ENCODE measurements at places on chromosomes 12 and 14.

- DNase-seq, result no peak
Observed at GRCh38 chr12:40988355-40988754, 199.8 kb upstream of the PDZRN4 start.

DNA sequence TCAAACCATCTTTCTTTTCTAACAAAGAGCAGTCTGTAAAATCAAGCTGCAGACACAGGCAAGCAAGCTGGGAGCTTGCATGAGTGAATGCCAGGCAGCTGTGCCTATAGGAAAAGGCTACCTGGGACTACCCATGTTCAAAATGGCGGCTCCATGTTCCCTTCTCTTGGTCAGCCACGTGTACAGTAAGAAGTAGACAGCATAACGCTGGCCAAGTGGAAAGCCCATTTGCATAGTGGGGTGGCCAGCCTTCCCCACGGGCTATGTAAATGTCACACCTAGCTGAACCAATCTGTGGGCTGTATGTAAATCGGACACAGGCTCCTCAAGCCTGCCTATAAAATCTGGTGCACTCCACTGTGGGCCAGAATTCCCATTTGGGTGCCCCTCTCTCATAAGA, 117.1 kb downstream of the SYT10 start:
- DNase-seq, result no peak

GRCh38 chr14:29077916-29078315, 311.3 kb downstream of the FOXG1 start:
- no peak for DNase-seq

- DNase-seq, result no peak
Observed at GRCh38 chr12:42606471-42606870, 16.9 kb upstream of the PRICKLE1 start.

DNA sequence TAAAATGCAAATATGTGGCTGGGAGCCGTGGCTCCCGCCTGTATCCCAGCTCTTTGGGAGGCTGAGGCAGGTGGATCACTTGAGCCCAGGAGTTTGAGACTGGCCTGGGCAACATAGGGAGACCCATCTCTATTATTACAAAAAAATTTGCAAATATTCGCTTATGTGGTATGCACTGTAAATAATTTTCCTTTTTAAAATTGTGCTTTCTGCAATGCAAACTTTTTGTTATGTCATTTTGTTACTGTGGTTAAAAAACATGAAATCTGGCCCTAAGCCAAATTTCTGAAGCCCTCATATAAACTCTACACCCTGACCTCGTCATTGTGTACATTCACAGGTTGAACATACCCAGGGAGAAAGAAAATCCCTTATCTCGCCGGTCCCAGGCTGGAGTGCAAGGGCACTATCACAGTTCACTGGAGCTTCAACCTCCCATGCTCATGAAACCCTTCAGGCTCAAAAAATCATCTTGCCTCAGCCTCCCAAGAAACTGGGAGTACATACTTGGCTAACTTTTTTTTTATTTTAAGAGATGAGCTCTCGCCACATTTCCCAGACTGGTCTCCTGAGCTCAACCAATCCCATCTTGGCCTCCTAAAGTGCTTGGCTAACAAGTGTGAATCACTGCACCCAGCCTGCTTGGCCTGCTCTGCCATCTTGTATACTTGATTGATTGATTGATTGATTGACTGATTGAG, 24.7 kb downstream of the TRAPPC6B start:
- no peak for DNase-seq

DNA sequence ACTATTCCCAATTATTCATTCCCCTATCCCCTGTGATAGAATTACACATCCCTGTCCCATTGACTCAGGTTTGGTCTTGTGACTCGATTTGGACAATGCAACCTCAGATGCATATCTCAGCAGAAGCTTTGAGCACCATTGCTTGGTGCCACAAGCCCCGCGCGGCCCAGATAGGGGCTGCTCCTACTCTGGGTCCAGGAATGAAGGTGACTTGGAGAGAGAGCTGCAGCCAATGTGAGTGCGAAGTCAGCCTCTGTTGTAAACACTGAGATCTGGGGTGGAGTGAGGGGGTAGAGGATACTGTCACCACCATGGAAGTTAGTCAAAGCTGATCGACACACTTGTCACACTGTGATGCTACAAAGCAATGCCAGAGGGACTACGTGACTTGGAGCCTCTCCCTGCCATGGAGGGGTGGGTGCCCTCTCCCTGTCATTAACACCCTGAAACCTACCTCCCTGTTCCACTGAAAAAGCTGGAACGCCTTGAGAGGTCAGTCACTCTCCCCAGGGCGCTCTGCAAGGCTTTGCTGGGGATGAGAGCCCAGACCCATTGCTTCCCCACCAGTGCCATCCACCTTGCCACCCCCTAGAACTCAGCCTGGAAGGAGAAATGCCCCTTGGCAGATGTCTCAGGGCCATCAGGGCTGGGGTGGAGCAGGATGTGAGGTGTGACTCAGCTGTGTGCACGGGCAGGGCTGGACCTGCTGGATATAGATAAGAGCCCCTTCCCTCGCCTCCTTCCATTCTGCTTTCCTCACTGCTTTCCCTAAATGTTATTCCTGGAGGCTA, 6.6 kb upstream of the PLEK2 start:
- DNase-seq, result no peak

- DNase-seq, result no peak
Observed at GRCh38 chr12:109115758-109116610, at the start of gene ACACB. Gene ACACB, plus strand, starts transcription at chr12:109116587. Its CDS starts 22,819 bp downstream, at chr12:109139406.

DNA sequence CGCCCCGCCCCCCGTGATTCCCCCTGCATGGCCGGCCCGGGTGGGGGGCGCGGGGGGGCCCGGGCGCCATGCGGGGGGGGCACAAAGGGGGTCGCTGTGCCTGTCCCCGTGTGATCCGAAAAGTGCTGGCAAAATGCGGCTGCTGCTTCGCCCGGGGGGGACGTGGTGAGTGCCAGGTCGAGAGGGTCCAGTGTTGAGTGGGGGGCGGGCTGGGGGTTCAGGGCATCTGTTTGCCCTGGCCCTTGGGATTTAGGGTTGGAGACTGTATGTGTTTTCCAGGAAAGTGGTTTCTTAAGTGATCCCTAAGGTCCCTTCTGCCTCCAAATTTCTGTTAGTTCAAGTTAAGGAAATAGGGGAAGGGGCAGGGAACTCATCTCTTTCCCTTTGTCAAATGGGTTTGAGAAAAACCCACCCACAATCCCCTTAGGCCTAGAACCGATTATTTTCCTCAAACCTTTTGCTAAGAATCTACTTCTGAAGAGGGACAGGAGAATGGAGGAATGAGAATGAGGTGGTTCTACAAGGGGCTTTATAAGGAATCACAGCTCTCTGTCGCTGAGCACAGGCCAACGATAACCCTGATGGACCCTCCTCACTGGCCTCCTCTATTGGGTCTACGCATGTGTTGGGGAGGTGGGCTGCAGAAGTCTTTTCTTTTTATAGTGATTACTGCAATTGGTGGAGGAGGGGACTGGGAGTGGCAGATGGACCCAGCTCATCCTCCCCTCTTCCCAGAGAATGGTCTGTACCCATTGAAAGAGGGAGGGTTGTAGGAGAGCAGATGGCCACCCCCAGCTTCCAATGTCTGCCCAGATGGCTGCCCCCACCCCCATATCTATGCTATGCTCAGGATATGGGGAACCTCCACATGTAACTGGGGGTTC, 834 bp downstream of the ARHGEF25 start:
- no peak for DNase-seq

GRCh38 chr12:53539526-53539925, 32.2 kb upstream of the NPFF start:
- DNase-seq, result no peak

DNA sequence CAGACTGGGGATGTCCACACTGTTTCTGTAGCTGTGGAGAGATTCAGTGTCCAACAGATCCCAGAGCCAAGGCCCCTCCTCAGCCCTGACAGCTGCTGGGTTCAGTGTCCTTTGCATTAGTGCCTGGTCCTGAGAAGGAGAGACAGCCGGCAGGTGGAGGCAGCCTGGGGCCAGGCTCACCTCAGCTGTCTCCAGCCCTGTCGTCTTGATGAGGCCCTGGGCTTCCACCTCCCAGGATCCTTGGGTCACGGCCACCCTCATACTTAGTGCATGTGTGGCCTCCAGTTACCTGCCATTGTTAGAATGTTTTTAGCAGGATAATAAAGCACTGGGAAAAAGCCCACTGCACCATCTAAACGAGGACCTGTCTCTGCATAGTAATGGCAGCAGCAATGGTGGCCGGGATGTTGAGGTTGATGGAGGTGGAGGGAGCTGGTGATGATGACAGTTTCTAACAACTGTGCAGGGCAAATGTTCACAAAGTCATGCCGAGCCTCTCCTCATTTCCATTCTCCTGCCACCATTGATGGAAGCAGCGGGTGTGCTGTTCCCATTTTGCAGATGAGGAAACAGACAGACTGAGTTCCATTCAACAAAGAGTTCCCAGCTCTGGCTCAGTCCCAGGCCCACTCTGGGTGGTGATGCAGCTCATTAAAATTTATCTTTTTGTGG, 17.7 kb downstream of the ASB2 start:
- DNase-seq, result no peak

DNA sequence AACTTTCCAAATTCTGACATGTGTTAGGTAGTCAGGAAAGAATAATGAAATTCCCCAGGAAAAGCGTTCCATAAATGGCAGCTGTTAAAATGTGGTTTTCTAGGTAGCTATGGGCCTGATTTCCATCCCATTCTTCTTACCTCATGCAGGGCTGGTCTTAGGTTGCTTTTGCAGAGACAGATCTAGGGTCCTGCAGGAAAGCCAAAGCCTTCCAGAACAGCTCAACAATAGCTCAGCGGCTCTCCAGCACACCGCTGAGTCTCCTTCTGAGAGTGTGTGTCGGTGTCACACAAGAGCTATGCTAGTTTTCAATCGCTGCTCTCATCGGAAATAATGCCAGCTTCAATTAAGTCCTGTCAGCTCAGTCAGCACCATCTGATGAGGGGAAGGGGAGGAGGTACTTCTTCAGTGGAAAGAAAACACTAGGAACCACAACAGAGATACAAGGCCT, 106.7 kb downstream of the TMEM30B start:
- no peak for DNase-seq

- DNase-seq, result no peak
Observed at GRCh38 chr14:92978229-92979021, 55.5 kb downstream of the CHGA start.

GRCh38 chr12:89468648-89469326, 55.8 kb downstream of the GALNT4 start:
- DNase-seq, result peak; percentile 28

- peak; percentile 71 for DNase-seq
Observed at GRCh38 chr14:106228541-106229158, 702.3 kb downstream of the TMEM121 start.

Data from naive thymus-derived CD4-positive, alpha-beta T cell (primary cell).